ENCODE measurements at places on chromosomes 2 and 18.

DNA sequence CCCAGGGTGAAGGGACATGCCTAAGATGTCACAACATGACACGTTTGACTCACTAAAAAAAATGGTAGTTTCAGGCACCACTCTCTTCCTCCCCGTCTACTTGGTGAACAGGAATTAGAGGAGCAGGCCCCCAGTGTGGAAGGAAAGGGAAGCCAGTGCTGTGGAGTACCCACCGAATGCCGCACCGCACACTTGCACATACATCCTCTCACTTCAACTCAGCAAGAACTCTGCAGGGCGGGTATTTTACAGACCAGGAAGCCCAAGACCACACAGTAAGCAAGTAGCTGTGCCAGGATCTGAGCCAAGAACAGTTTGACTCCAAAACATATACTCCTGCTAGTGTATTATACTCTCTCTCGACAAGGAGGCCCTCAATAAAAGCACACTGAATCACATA lies 69.8 kb downstream of the BCL2 start:
- no peak for DNase-seq

DNA sequence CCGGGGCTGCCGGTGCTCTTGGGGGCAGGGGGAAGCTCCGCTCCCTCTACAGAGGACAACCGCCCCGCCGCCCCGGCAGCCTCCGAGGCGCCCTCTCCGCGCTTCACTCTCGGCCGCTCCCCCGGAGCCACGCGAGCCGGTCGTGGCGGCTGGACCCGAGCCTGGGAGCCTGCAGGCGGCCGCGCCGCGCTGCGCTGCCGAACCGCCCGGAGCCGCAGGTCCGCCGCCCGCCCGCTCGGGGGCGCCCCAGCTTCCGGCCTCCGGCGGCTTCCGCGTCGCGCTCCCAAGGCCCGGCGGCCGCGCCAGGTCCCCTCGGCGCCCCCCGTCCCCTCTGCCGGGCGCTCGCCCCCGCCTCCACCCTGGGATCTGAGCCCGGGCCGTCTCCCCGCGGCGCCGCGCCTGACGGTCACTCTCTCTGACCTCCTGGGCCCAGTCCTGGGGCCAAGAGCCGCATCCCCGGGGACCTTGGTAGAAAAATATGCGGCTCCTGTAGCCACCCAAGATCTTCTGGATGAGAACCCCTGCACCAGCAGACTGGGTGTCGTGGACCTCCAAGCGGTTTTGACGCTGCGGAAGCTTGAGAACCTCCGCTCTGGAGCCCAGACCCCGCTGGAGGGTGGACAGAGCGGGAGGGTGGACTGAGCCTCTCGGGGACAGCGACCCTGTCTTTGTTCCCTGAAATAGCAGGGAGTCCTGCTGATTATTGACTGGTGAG lies 44.3 kb downstream of the SERTAD2 start:
- DNase-seq = no peak

GRCh38 chr2:234625626-234626250 lies 128.9 kb upstream of the ARL4C start:
- DNase-seq = no peak

GRCh38 chr18:45554389-45554737 lies 60.9 kb upstream of the SLC14A2 start:
- no peak for DNase-seq

DNA sequence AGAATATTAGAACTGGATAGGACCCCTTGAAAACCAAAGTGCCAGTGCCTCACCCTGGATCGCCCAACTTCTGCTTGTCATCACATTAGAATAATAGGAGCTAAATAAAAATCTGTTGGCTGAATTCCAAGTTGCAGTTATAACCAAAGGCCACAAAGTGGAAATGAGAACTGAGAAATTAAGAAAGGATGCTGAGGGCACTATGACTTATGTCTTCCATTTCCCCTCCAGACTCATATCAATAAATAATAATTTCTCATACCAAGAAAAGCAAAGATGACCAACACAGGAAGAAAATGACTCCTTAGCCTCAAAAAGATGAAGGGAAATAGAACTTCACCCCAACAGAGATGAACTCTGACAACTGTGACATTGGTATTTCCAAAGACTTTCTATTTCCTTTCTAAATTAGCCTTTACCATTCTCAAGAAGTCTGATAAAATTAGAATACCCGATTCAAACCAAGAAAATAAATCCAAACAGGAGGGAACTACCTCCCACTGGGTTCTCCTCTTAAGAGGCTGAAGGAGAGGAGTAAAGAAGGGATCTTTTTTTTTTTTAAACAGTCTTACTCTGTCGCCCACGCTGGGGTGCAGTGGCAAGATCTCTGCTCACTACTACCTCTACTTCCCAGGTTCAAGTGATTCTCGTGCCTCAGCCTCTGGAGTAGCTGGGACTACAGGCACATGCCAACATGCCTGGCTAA lies 46.5 kb upstream of the EPG5 start:
- no peak for DNase-seq

- peak; percentile 79 for DNase-seq
Observed at GRCh38 chr2:217886720-217887309, 116.0 kb downstream of the TNS1 start.

GRCh38 chr2:42923580-42924417 lies 131.4 kb upstream of the HAAO start:
- no peak for DNase-seq
